Regular cardiac myocyte (primary cell): ENCODE measurements at places on chromosomes 2 and 18. TPM values are rescaled to one million over a fixed set of nuclear protein-coding genes. Genes with fewer than 3 reads are reported as not detected.

The FOXI3 gene
- total RNA-seq = not detected in 2 replicates

The RIT2 gene
- total RNA-seq = not detected in 2 replicates

The CEBPZ gene
- total RNA-seq = 58.3 and 83.4 TPM in 2 replicates

The RGPD3 gene
- 0.19 and 0.85 TPM in 2 replicates for total RNA-seq

The SMC6 gene
- total RNA-seq = 21.4 and 30.1 TPM in 2 replicates

The RTP5 gene
- not detected in 2 replicates for total RNA-seq

The SERPINB10 gene
- total RNA-seq = not detected in 2 replicates

The HSPE1 gene
- 132 and 357 TPM in 2 replicates for total RNA-seq

The TTR gene
- not detected in 2 replicates for total RNA-seq

The TGFA gene
- 0.56 and 3.1 TPM in 2 replicates for total RNA-seq

The ACOXL gene
- total RNA-seq = under 0.01 TPM in 1 of 2 replicates, not detected in the other

The RASGRP3 gene
- total RNA-seq = 2.5 and 4.8 TPM in 2 replicates

The ZNF385B gene
- not detected in 2 replicates for total RNA-seq

The C2orf80 gene
- total RNA-seq = not detected in 2 replicates

The GAREM2 gene
- 0.58 and 1.4 TPM in 2 replicates for total RNA-seq

The LIMS3 gene
- 1.1 and 1.5 TPM in 2 replicates for total RNA-seq

The ZSCAN30 gene
- total RNA-seq = 13.8 and 25.9 TPM in 2 replicates
